ENCODE measurements at places on chromosomes 2 and 18.

- no peak for DNase-seq
Measured at GRCh38 chr2:84815146-84815545, 65.7 kb downstream of the TRABD2A start.

- DNase-seq: no peak
Measured at GRCh38 chr2:95270541-95271081, 3.6 kb upstream of the PROM2 start.

DNA sequence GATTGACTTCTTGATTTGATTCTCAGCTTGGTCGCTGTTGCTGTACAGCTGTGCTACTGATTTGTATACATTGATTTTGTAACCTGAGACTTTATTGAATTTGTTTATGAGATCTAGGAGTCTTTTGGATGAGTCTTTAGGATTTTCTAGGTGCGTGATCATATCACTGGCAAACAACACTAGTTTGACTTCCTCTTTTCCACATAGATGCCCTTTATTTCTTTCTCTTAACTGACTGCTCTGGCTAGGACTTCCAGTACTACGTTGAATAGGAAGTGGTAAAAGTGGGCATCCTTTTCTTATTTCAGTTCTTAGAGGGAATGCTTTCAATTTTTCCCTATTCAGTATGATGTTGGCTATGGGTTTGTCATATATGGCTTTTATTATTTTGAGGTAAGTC lies 101.3 kb downstream of the OSBPL1A start:
- no peak for DNase-seq

DNA sequence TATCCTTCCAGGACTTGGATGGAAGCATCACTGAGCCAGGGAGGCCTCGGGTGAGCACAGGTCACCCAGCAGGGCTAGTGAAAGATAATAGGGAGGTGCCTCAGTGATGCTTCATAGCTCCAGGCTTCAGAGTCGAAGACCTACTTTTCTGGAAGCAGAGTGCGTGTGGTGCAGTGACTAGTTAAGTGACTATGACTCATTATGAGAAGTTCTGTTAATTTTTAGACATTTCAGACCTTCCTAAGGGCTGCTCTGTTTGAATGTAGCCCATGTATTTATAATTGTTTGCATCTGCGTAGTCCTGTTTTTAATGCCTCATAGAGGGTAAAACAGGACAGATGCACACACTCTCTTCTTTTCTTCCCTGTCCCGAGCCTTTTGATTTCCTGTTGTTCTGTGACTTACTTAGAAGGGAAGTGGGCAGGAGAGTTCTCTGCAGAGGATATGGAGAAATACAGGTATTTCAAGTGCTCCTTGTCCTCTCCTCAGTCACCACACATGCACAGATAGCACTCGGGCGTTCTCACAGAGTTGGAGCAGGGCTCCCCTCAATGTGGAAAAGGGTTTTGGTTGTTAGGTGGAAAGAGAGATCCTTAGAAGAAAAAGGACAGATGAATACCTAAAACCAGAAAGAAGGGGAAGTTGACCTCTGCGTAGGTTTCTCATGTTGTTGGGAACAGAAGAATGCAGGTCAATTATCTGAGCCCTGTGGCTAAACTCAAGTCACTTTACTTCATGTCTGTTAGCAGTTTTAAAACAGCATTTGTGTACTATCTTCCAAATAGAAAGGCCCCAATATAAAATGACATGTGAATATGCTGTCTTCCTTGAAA lies 34.7 kb downstream of the RALB start:
- peak; percentile 57 for DNase-seq

DNA sequence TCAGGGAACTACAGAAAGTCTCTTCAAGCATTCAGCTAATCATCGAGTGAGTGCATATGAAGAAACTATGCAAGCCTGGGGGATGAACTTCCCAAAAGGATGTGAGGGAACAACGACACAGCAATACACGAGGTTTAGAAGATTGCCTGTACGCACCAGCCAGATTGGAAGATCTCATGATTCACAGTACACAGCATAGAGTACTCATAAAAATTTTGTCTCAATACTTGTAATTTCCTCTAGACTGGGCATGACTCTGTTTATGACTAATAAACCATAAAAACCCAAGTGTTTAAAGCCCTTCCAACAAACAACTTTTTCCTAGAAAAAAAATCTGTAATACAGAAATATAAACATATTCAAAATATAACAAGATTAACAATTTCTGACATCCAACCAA lies 279.7 kb downstream of the KCNJ3 start:
- DNase-seq: no peak

- DNase-seq: no peak
Measured at GRCh38 chr2:214560176-214560575, 149.3 kb downstream of the VWC2L start.

GRCh38 chr2:179377296-179377695 lies 112.7 kb upstream of the SESTD1 start:
- no peak for DNase-seq

DNA sequence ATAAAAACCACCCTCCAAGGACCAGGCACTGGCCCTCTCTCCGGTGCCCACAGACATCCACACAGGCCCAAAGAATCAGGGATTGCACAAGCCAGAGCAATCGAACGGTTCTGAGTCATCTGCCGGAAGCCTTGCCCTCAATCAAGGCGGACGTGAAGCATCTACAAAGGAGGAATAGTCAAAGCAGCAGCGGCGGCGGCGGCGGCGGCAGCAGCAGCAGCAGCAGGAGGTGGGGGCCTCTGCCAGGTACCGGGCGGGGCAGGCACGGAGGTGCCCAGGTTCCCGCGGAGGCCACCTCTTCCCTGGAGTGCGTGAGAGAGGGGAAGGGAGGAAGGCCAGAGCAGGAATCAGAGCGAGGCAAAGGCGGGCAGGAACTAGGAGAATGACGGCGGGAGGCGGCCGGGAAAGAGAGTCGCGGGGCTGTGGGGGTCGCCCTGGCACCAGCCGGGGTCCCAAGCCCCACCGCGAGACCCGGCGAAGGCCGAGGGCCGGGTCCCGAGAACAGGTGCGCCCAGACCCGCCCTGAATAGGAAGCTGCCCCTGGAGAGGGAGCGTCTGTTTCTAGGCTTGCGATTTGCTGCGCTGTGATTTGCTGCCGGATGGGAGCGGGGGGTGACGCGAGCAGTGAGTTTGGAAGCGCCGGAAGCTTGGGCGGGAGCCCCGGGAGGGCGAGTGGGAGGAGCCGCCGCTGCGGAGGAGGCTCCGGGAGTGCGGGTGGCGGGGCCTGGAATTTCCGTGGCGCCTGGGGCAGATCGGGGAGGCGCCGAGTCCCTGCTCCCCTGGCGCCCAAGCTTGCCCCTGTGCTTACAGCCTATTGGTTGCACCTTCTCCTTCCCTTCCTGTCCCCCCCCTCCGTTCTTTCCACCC lies at the start of gene SERPINB8:
TSS of gene SERPINB8 (plus strand) at position 140 of the 867 bp plus-strand sequence. CDS start 8,228 bp downstream, outside the sequence.
- DNase-seq: peak; percentile 90

- DNase-seq: no peak
Measured at GRCh38 chr2:86052676-86053075, 53.0 kb downstream of the POLR1A start.

DNA sequence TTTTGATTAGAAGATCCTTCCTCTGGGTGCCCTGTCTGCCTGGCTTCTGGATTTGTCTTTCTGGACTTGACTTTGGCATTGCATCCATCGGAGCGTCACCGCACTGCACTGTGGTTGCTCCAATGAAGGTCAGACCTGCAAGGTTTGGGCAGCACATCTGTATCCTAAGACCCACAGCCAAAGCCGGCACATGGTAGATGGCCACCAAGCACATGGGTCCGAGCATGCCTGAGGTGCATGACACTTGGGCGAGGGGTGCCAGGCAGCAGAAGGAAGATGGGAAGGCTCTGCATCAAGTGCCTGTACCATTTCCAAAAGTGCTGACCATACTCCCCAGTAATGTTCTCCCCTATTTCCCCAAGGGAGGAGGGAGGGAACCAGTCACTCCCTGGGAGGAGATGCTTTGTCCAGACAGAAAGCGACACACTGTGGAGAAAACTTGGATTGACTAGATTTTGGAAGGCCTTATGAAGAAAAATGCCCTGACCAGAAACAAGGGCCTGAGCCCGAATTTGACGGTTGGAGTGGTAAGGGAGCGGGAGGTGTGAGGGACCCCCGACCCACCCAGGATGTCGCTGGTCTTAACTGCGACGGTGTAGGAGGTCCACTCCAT lies 149.9 kb downstream of the LOXHD1 start:
- no peak for DNase-seq

- DNase-seq: no peak
Measured at GRCh38 chr18:78246050-78246449, 733.6 kb upstream of the SALL3 start.

- peak; percentile 7 for DNase-seq
Measured at GRCh38 chr18:74290794-74291471, 830 bp downstream of the CYB5A start.

GRCh38 chr2:99821572-99821971 lies 320.8 kb downstream of the AFF3 start:
- DNase-seq: no peak

GRCh38 chr18:58584200-58585127 lies 44.4 kb downstream of the ALPK2 start:
- DNase-seq: no peak

DNA sequence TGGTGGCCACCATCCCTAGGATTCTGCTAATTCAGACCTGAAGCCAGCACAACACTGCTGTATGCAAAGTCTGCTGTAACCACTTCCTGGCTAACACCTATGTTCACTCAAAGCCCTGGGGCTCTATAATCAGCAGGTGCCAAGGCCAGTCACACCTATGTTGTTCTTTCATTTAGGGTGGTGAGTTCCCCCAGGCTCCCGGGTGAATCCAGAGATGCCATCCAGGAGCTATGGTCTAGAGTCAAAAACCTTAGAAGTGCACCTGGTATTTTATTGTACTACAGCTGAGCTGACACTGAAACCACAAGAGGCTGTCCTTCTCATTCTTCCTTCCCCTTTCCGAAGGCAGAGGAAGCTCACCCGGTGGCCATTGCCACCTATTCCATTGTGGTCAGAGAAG lies 46.2 kb upstream of the CCDC141 start:
- DNase-seq: peak; percentile 54

- DNase-seq: peak; percentile 48
Measured at GRCh38 chr2:230643576-230644291, 68.9 kb upstream of the CAB39 start.

DNA sequence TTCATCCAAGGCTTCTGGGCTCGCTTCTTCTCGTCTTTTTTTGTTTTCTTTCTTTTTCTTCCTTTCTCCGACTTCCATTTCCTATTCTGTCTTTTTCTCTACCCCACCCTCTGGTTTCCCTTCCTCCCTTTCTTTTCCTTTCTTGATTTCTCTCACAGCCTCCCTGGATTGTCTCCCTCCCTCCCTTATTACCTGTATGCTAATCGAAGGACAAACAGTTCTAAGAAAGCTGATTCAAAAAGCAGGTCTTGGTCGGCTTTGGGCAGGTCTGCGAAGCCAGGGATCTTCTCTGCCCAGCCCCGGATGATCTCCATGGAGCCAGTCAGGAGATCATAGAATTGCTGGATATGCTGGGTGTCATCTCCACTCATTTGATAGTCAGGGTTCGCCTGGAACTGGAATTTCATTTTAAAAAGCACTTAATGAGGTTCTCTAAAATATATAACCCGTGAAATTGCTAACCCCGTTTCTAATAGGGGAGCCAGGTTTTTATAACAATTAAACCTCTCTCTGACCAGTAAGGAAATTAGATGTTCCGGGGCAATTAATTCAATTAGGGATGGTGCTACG lies 5.9 kb downstream of the NR4A2 start:
- no peak for DNase-seq

GRCh38 chr2:19851116-19851695 lies 50.6 kb downstream of the TTC32 start:
- DNase-seq: no peak
